Thoracic aorta (tissue), 2 donors: ENCODE measurements at places on chromosomes 16 and 17.

GRCh38 chr16:30096105-30096861 lies at the start of gene YPEL3:
YPEL3 (minus strand) TSS chr16:30096213; CDS start chr16:30095482, 731 bp downstream.
- peak within 1 kb of the TSS; percentile 92 for H3K27ac ChIP-seq
- peak within 1 kb of the TSS; percentile 88 for H3K4me3 ChIP-seq
- peaks cover 12% of the 10 kb centered on the region for H3K36me3 ChIP-seq
- no peaks in the 10 kb centered on the region for H3K27me3 ChIP-seq

GRCh38 chr17:1792495-1793446 lies 30.9 kb downstream of the SERPINF1 start:
- peaks cover 40% of the 10 kb centered on the region for H3K4me1 ChIP-seq
- no peaks in the 10 kb centered on the region for H3K36me3 ChIP-seq
- DNase-seq, result no peak
- H3K4me3 ChIP-seq, result no peak overlapping the region

GRCh38 chr17:69717214-69717613 lies 302.7 kb downstream of the MAP2K6 start:
- no peak for DNase-seq
- no peak overlapping the region for H3K27ac ChIP-seq
- H3K4me1 ChIP-seq, result no peaks in the 10 kb centered on the region
- H3K4me3 ChIP-seq, result no peak overlapping the region
- H3K27me3 ChIP-seq, result no peaks in the 10 kb centered on the region

GRCh38 chr17:40072040-40072734 lies 9.4 kb downstream of the THRA start:
- DNase-seq, result peak; percentile 75
- H3K4me1 ChIP-seq, result peaks cover 86% of the 10 kb centered on the region
- H3K27ac ChIP-seq, result peak overlapping the region; percentile 92
- H3K27me3 ChIP-seq, result no peaks in the 10 kb centered on the region
- H3K4me3 ChIP-seq, result peak overlapping the region; percentile 54
- H3K36me3 ChIP-seq, result peaks cover 14% of the 10 kb centered on the region

DNA sequence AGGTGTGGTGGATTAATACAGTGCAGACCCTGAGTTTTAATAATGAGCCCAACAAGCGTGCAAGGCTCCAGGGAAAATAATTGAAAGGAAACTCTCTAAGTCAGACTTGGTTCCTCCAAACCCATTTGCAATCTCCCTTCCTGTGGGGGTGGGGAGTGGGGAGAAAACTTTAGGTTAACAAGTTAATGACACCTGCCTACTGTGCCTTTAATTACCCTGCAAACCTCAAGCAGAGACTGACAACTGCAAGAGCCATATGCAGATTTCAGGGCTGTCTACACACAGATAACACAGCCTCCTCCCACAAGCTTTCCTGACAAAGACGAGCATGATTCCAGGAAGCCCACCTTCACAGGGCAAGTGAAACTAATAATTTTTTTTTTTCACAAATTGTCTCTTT lies 359.3 kb downstream of the HS3ST4 start:
- H3K27me3 ChIP-seq, result no peaks in the 10 kb centered on the region
- no peaks in the 10 kb centered on the region for H3K4me1 ChIP-seq
- no peaks in the 10 kb centered on the region for H3K36me3 ChIP-seq
- H3K4me3 ChIP-seq, result no peak overlapping the region
- no peak overlapping the region for H3K27ac ChIP-seq
- no peak for DNase-seq

GRCh38 chr16:68972720-68973119 lies 129.4 kb downstream of the TANGO6 start:
- no peaks in the 10 kb centered on the region for H3K27me3 ChIP-seq
- DNase-seq, result no peak
- no peak overlapping the region for H3K4me3 ChIP-seq
- peaks cover 13% of the 10 kb centered on the region for H3K36me3 ChIP-seq
- H3K4me1 ChIP-seq, result no peaks in the 10 kb centered on the region

- H3K27me3 ChIP-seq, result peaks cover 4% of the 10 kb centered on the region
- no peak for DNase-seq
- no peak overlapping the region for H3K4me3 ChIP-seq
- peaks cover 12% of the 10 kb centered on the region for H3K4me1 ChIP-seq
These were observed 1.0 kb upstream of the CA7 start for GRCh38 chr16:66843191-66843590.

DNA sequence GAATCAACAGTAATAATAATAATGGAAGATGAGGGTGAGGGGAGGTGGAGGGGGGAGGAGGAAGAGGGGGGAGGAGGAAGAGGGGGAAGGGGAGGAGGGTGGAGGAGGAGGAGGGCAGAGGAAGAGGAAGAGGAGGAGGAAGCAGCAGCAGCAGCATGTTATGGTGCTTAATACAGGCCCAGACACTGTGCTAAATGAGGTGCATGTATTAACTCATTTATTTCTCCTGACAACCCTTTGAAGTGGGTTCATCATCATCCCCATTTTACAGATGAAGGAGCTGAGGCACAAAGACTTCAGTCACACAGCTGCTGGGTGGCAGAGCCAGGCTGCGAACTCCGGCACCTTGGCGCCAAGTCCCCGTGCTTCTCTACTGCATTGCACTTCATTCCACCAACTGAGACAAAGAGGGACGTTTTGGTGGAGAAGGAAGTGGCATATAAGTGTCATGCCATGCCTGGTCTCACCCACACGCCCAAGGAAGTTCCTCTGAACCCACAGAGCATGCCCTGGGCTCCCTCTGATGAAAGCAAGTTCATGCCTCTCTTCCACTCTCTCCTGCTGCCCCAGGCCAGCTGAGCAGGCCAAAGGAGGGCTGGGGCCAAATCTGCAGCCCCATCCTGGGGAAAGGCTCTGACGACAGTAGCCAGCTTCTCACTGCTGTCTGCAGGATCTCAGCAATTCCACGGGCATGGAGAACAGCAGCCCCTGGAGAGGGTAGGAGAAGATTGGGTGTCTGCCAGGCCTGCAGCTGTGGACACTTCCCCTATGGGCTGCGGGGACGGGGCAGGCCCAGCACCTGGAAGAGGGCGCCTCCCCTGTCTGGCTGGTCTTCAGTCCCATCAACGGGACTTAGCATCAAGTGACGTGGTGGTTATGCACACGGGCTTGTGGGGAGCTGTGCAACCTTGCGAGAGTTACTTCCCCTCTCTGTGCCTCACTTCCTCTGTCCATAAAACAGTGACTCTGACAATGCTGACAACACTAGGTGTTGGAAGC lies 21.8 kb downstream of the XYLT1 start:
- H3K36me3 ChIP-seq, result no peaks in the 10 kb centered on the region
- no peak for DNase-seq
- H3K4me3 ChIP-seq, result no peak overlapping the region
- H3K27ac ChIP-seq, result no peak overlapping the region
- no peaks in the 10 kb centered on the region for H3K4me1 ChIP-seq
- no peaks in the 10 kb centered on the region for H3K27me3 ChIP-seq

DNA sequence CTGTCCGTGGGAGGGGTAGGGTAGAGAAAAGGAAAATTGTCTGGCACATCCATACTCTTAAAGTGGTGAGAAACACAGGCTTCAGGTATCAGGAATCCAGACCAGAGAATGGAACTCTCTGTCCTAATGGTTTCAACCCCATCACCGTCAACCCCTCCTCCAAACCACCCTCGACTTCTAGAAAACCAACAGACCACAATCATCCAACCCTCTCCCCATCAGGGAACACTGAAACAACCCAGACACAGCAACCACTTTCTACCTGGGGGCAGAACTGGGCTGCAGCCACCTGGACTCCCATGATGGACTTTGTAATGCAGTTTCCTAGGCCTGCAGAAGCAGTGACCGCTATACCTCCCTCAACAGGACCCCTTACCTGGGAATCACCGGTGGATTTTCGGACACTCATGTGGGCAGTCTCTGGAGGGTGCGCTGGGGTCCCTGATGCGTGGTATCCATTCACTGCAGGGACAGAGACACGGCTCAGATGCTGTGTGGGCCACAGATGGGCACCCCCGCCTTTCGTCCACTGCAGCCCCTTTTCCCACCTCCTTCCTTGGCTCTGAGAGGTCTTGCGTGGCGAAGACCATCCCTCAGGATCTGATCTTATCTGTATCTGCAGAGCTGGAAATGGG lies 64.3 kb upstream of the RCVRN start:
- DNase-seq, result no peak
- H3K27ac ChIP-seq, result no peak overlapping the region
- H3K27me3 ChIP-seq, result no peaks in the 10 kb centered on the region
- no peak overlapping the region for H3K4me3 ChIP-seq
- H3K4me1 ChIP-seq, result no peaks in the 10 kb centered on the region

GRCh38 chr17:72358465-72358864 lies 237.6 kb downstream of the SOX9 start:
- no peaks in the 10 kb centered on the region for H3K27me3 ChIP-seq
- H3K4me3 ChIP-seq, result no peak overlapping the region
- no peak overlapping the region for H3K27ac ChIP-seq

DNA sequence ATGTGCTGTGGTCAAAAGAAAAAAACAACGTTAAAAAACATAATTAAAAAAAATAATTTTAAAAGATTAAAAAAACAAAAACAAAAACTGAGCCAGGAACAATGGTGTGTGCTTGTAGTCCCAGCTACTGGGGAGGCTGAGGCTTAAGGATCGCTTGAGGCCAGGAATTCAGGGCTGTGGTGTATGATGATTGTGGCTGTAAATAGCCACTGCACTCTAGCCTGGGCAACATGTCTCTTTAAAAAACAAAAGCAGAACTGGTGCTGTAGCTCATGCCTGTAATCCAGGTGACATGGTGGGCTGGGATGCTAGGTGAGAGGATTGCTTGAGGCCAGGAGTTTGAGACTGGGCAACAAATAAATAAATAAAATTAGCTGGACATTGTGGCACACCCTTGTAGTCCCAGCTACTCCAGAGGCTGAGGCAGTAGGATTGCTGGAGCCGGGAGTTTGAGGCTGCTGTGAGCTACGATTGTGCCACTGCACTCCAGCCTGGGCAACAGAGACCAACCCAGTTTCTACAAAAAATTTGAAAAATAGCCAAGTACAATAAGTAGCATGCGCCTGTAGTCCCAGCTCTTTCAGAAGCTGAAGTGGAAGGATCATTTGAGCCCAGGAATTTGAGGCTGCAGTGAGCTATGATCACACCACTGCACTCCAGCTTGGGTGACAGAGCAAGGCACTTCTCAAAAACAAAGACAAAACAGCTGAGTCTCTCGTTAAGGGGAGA lies 43.6 kb downstream of the NFATC3 start:
- DNase-seq, result no peak
- H3K4me1 ChIP-seq, result peaks cover 18% of the 10 kb centered on the region
- H3K4me3 ChIP-seq, result no peak overlapping the region
